DMS79 treated with DMSO at 0.1 percent for 48 hours (cell line): ENCODE measurements at places on chromosomes 1 and 21.

- no peak for DNase-seq
These were observed 632.7 kb upstream of the NR5A2 start for GRCh38 chr1:199394856-199395255.

DNA sequence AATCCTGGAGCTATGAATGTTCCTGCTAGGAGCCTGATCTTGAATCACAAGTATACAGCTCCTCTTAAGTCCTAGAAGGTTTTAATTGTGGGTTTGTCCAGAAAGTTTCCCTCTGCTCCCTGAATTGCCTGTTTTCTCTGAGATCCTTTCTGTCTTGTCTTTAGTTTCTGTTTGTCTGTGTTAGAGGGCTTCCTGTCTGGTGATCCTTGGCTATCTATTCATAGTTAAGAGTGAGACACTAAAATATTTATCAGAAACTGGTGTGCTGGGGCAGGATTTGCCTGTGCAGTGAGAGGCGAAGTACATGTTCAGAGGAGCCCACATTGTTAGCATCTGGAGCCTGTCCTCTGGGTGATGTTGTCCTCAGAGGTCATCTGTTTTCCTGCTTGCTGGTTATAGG lies 45.4 kb downstream of the ETS2 start:
- no peak for DNase-seq

DNA sequence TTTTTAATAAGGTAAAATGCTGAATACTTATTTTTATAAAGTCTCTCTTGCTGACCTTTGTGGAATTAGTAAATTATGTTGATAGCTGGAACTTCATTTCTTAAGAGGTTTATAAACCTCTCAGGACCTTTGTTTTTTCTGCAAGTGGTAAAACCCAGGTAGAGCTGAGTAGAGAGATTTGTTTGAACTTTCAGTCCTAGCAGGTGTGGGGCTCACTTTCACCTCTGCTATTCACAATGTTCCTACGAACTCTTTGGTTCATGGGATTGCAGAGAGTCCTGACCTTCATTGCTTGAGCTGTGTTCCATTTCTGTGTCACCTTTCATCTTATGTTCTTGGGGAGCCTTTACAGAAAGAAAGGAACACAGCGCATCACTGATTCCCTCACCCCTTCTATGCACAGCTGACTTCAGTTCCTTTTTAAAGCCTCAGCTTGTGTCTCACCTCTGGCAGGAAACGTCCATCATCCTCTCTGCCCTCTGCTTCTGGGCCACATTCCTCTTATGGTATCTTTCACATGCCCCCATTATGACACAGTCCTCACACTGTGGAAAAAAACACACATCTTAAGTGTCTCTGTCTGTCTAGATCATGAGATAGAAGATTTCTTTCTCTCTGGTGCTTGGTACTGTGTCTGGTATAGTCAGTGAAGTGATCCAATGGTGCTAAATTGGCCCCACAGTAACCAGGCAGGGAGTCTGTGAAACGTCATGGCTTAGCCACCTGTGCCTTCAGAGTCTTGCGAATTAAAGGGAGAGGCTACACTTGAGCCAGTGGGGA lies 262.5 kb upstream of the B3GALT2 start:
- DNase-seq: no peak

GRCh38 chr21:42287193-42288083 lies 27.8 kb downstream of the TFF3 start:
- DNase-seq: peak; percentile 87

DNA sequence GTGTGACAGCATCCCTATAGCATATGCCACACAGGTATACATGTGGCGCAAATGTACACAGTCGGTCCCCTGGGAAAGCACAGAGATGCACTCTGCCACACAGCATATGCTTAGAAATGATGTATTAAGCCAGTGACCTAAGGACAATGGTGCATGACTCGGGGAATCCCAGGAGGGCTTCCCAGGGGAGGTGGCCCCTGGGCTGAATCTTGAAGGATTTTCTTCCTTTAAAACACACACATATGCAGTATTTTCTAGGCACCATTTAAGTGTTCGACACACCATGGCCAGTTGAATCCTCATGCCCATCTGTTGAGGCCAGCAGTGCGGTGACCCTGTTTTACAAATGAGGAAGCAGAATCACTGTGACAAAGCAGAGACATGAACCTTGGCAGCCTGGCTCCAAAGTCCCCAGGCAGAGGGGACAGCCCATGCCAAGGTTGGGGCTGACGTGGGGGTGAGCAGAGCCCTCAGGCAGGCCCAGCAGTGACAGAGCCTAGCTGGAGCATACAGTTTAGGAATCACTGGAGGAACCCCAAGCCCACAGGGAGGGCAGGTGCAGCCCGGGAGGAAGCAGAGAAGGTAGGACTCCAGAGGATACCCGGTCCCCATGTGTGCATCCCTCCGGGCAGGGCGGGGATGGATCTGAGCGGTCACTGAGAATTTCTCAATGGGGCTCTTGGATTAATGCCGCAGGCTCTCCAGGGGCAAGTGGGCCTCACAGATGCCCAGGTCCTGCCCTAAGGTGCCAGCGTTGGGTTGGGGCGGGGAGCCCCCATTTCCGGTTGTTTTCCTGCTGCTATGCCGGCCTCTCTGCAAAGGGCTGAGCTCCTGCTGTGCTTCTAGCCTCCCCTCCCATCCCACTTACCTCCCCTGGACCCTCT lies 28.4 kb downstream of the WNT3A start:
- DNase-seq: no peak
